Neural crest cell (in vitro differentiated cells): ENCODE measurements at places on chromosomes 2 and 18.

DNA sequence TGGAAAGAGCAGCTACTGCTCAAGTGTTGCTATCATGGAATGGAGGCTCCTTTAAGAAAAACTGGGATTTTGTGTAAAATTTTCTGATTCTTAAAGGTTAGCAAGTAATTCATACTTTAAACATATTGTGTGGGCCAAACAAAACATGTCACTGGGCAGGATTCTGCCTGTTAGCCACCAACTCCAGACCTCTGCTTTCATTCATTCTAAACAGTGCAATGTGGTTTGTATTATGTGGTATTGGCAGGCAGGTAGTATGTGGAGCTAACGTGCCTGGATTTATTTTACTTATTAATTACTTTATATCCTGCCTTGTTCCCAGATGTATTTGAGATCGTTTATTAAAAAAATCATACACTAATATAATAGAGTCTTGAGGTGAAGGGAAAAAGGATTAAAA is 1521.3 kb upstream of the ACVR2A start:
- DNase-seq: no peak

- no peak for DNase-seq
Observed at GRCh38 chr2:25482341-25482740, 140.6 kb upstream of the DNMT3A start.

DNA sequence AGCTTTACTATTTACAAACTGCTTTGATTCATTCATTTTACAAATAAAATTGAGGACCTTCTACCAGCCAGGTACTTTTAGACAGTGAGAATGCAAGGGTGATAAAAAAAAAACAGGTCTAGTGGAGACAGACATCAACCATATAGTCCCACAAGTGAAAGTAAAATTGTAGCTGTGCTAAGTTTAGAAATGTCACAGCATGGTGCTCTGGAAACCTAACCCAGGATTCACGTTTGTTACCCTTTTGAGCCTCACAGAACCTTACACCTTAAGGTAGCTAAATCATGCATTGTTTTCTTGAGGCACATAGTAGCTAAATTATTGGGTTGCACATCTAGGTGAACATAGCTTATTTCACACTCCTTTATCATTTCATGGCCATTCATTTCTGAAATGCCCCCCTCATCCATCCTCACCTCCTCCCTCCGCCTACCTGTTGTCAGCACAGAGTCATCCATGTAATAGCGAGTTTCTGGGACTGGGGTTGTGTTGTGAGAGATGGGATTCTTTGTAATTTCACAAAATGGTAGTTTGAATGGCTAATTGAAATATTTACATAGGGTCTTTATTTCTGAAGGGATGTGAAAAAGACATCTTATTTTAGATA is 7.1 kb downstream of the MTA3 start:
- DNase-seq: no peak

DNA sequence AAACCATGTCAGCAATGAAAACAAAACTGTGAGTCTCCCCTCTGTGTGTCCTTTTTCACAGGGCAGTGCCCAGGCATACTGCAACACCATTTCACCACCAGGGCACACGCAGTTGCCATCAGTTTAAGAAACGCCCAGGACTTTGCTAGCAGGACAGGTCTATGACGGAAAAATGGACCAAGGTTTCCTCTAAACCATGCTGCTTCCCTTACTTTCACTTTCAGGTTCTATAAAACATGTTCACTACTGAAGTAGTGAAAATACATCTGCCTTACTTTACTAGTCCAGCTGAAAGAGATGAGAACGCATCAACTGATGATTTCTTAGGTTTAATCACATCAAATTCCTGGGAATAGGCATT is 110.5 kb downstream of the TCF4 start:
- DNase-seq: no peak

- no peak for DNase-seq
Observed at GRCh38 chr18:75483662-75484061, 56.2 kb upstream of the SMIM21 start.

GRCh38 chr18:69895066-69896047 is 52.3 kb downstream of the CD226 start:
- no peak for DNase-seq

GRCh38 chr18:58438161-58438957 is 190.5 kb downstream of the ALPK2 start:
- DNase-seq: no peak

- no peak for DNase-seq
Observed at GRCh38 chr18:26477828-26478466, 70.4 kb downstream of the KCTD1 start.

- no peak for DNase-seq
Observed at GRCh38 chr18:58970943-58971790, 106.5 kb downstream of the ZNF532 start.

- DNase-seq: no peak
Observed at GRCh38 chr2:112003576-112004252, 51.4 kb upstream of the TMEM87B start.

DNA sequence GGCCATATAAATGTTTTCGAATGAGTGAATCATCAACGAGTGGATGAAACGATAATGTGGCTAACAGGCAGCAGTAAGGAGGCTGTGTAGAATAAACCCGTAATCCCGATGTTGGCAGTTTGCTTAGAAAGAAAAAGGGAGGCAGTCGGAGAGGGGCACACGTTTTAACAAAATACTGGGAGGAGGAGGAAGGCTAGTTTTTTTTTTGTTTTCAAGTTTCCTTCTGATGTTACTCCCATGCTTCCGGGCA is 476 bp upstream of the MSH2 start:
- no peak for DNase-seq

GRCh38 chr18:58247363-58247834 is 203.4 kb downstream of the NEDD4L start:
- no peak for DNase-seq

DNA sequence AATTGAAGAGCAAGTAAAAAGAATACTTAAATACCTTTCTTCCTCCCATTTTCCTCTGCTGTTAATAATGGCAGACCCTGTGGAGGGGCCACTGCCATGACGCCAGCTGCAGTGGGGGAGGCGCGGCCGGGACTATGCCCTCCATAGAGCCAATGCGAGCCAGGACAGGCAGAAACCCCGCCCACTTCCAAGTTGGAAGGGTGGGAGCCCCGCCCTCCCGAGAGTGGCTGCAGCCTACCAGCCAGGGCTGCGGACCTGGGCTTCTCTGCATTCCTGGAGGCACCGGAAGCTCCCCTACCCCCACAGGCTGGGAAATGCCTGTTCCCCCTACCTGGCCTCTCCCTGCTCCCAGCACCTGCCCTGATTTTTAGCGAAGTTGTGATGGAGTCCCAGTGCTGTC is 439.4 kb upstream of the CDH19 start:
- no peak for DNase-seq

GRCh38 chr2:7835151-7835550 is 846.7 kb upstream of the ID2 start:
- DNase-seq: no peak

DNA sequence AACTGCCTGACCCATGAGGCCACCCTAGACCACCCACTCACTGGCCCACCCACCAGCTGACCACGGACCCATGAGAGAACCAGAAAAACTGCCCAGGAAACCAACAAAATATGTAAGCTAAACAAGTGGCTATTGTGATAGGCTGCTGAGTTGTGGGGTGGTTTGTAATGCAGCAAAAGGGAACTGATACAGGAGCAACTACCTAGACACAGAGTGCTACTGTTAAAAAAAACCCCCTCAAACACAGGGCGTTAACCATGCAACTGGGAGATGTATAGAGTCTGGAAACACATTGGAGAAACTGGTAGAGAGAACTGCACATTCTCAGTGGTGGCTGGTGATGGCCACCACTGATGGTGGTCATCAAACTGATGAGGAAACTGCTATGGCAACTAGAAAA is 206.3 kb upstream of the GYPC start:
- no peak for DNase-seq

DNA sequence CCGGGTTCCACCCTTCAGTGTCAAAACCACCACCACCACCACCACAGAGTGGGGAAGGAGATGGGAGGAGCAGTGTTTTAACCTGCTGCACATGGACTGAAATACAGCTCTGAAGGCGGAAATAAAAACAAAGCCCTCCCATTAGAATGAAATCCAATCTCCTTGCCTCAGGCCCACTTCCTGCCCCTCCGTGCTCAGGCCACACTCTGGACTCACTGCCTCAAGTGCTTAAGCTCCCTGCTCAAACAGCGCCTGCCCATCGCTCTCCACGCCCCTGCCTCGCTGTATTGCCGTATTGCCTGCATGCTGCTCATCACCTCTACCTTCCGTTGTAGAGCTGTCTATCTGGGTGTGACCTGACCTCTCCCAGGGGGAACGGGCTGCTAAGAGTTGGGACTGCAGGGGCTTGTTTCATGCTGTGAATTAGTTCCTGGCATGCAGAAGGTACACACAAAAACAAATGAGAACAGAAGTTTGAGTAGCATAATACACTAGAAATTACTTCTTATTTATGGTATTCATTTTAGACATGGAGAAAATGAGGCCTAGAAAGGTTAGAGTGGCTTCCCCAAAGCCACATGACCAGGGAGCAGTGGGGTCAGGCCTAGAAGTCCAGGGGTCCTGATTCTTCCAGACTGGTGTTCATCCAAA is 31.6 kb upstream of the NEB start:
- DNase-seq: no peak

DNA sequence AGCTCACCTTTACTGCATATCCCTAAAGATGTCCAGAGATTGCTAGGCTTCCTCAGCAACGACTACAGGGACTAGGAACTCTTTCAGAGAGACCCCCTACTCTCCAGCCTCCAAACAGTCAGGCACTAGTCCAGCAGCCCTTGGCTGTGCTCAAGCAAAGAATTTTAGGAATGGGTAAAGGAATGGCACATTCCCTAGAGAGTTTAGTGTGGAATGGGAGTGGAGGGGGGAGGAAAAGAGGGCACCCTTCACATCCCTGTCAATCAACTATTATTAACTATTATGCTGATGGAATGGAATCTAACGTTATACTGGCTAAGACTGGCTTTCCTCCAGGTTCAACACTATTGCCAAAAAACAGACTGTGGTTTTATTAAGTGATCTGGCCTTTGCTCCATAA is 64.8 kb downstream of the IKZF2 start:
- no peak for DNase-seq

- no peak for DNase-seq
Observed at GRCh38 chr2:28955467-28955866, 25.6 kb upstream of the TOGARAM2 start.

DNA sequence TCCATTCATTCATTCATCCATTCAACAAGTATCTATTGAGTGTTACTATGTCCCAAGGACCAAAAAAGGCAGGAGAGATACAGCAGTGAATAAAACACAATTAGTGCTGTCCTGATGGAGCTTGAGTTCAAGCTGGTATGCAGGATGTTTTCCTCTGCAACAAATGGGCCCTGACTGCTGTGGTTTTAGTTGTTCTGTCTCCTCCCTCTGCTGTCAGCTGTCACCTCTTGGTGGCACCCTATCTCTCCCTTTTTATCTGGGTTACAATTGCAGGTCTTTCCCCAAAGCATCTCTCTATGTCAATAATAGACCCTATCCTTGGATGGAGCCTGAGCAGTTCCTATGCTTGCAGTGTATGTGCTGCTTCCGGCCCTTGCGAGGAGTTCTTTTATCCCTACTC is 304.8 kb downstream of the PDE11A start:
- no peak for DNase-seq

GRCh38 chr2:10193851-10194820 is 71.6 kb downstream of the RRM2 start:
- DNase-seq: no peak

DNA sequence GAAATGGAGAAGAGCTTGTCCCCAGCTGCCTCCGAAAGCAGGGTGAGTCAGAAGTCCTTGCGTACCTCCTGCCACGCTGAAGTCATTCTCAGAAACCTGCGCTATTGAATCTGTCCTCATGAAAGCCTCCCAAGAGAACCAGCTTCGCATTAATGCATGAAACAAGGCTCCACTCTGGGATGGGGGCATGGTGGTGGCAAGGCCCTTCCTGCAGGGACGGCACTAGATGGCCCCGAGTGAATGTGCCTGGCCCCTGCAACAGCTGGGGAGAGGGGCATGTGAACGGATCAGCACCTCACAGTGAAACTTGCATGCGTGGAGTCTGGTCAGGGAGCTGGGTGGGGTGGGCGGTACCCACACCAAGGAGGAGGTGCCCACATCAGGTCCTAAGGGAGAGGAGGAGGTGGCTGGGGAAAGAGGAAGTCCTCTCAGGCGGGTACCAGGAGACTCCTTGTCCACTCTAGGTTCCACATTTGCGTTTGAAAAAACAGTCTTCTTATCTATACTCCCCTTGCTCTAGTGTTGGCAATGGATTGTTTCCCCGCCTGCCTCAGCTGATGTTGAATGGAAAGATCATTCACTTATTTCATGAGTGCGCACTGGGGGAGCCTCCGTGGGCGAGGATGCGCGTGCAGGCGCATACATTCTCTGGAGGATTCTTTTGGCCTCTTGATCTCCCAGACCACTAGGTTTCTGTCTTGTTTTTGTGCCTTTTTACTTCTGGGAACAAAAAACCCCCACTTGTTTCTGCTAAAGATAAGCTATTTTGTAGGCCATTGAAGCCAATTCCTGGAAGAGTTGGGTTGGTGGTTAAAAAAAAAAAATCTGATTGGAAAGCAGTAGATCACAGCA is 104.7 kb downstream of the KLHL29 start:
- no peak for DNase-seq

DNA sequence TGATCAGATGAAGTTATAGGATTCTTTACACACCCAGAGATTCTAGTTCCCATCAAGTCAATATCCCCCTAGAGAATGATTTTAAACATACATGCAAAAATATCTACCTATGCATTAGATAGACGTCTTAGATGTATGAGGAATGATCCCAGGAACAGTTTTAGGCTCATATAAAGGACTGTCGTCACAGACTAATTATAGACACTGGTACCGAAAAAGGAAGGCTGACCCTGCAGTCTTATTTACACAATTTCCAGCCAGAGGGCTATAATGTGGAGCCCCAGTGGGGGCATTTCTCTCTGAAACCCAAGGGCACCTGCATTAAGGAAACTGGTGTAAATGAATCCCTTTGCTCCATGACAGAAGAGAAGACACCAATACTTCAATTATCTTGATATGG is 170.4 kb downstream of the ZNF521 start:
- no peak for DNase-seq

- DNase-seq: no peak
Observed at GRCh38 chr18:29326214-29326613, 1149.3 kb upstream of the CDH2 start.

DNA sequence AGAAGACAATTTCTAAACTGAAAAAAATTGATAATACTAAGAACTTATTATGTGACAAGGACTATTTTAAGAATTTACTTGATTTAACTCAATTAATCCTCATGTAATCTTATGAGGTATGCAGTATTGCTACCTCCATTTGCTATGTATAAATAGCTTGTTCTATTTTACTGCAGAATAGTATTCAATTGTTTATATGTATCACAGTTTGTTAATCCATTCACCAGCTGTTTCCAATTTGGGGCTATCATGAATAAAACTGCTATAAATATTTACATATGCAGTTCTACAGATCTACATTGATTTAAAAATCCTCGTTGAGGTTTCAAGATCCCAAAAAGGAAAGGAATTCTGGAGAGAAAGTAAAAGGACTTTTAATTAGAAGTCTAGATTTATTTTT is 54.8 kb upstream of the DOCK10 start:
- DNase-seq: no peak

DNA sequence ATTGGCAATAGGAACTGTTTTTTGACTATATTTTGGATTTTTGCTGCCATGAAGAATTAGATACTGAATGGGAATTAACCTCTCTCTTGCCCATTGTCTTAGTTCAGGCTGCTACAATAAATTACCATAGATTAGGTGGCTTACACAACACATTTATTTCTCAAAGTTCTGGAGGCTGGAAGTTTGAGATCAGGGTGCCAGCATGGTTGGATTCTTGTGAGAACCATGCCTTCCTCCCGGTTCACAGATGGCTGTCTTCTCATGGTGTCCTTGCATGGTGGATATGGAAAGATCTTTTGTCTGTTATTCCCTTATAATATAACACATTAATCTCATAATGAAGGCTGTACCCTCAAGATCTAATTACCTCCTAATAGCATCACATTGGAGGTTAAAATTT is 836.4 kb downstream of the SLC4A3 start:
- no peak for DNase-seq
